ENCODE measurements at places on chromosomes 11 and 22.

DNA sequence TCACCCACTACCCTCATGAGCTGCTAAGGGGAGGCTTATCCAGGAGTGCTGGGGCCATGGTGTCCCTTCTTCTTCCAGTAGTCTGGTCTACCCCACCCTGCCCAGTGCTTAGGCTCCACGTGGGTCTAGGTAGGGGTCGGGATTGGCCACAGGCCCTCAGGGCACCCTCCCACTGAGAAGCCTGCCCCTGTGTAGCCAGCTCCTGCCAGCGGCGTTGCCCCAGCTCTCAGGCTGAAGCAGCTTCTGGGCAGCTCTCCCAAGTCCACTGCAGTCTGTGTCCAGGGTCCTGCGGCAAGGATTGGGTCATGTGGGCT is 24.0 kb upstream of the RIC3 start:
- no peak for DNase-seq

- DNase-seq, result no peak
Observed at GRCh38 chr11:76298255-76298654, 82.7 kb downstream of the THAP12 start.

DNA sequence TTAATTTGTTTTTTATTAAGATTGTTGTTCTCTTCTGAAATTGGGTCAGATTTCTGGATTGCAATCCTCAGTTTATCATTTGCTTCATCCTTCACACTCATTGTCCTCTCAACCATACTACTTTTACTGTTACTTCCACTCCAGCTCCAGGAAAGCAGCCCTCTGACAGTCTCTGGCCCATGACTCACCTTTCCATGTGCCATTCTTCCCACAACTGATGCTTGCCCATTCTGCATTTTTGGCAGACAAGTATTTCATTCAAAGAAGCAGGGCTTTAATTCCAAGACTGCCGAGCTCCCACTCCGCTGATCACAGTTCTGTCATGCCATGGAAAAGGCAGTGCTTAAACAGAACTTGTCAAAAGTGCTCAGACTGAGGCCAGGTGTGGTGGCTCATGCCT is 139.2 kb downstream of the WNT11 start:
- no peak for DNase-seq

DNA sequence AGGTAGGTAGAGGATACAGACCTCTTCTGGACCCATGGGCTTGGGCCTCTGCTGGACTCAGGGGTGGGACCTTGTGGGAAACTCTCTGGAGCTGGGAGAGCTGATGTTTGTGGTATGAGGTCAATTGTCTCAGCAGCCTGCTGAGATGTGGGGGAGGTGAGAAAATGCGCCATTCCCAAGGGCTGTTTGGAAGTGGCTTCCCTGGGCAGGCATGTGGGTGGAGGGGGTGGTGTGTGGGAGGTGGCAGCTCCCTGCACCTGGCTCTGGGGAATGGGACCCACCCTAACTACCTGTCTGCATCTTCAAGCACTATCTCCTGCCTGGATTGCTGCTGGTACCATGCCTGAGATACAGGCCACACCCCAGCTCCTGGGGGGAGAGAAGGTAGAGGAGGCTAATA is 97.4 kb upstream of the THY1 start:
- DNase-seq, result no peak

GRCh38 chr11:65574811-65575567 is 864 bp upstream of the EHBP1L1 start:
- peak; percentile 64 for DNase-seq

GRCh38 chr22:20430720-20431510 is 6.7 kb downstream of the SCARF2 start:
- DNase-seq, result no peak

DNA sequence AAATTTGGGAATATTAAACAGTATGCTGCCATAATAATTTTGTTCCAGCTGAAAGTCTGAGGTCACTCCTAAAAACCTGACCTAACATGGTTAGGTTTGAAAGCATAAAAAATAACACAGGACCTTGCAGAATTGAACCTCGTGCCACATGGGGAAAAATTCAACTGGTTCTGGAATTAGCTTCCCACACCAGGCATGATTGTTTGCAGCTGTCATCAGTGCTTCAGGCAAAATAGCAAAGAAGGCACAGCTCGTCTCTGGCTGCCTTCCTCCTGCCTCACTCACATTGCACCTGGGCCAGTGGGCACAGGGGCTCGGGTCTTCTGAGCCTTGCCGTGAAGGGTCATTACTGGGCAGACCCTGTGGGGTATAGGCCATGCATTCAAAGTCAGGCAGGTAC is 153.8 kb upstream of the ARHGAP20 start:
- no peak for DNase-seq

GRCh38 chr11:47496808-47497207 is 47.9 kb upstream of the RAPSN start:
- no peak for DNase-seq

DNA sequence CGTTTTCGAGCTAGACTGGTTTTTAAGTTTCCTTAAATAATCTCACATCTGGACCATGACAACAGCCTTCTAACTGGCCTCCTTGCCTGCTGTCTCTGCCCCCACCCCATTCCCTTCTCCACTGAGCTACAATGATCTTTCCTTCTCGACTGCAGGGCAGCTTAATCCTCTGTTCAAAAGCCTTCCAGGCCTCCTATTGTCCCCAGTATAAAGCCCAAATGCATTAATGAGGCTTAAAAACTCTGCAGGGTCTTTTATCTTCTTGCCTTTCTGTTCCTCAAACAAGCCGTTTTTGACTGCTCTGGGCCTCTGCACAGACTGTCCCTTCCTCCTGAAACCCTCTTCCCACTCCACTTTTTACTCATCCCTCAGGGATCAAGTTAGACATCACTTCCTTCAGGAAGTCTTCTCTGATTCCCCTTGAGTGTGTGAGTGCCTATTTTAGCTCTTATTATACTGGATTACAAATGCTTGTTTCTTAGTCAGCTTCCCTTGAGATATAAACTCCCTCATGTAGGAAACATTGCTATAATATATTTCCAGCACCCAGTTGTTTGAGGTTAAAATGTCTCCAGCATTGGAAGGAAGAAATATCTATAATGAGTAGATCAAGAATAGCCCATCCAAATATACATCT is 23.6 kb upstream of the PAMR1 start:
- DNase-seq, result no peak

GRCh38 chr11:123801765-123802164 is 4.4 kb downstream of the OR6M1 start:
- no peak for DNase-seq

DNA sequence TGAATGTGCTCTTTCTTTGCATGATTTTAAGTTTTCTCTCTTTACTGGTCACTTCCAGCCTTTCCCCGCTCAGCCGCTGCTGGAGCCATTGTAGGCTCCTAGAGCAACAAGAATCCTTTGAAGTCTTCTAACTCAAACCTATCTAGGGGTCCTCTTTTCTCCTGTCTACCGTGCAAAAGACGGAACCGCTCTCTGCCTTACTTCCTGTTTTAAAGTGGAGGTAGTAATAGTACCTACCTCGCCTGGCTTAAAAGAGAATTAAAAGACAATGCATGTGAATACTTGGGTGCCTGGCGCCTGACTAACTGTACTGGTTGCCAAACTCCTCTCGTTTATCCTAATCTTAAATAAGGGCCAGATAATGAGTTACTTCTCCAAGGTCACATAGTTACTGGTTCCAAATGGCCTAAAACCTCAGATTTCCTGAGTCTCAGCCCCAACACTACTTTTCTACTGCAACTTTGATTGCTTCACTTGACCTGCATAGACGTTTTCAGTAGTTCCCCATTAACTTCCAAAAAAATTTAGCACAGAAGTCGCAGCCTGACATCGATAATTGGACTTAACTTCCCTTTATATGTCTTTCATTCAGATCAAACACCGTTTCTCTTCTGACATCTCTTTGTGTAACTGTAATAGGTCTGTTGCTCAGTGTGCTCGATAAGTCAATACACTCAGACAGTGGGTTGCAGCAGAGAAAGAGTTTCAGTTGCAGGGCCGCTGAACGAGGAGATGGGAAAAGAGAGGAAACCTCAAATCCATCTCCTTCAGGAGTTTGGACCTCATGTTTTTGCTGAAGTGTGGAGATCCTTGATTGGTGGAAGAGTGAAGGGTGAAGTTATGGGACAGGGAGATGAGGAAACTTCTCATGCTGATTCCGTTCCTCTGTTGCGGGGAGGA is 891 bp downstream of the SAMM50 start:
- no peak for DNase-seq

DNA sequence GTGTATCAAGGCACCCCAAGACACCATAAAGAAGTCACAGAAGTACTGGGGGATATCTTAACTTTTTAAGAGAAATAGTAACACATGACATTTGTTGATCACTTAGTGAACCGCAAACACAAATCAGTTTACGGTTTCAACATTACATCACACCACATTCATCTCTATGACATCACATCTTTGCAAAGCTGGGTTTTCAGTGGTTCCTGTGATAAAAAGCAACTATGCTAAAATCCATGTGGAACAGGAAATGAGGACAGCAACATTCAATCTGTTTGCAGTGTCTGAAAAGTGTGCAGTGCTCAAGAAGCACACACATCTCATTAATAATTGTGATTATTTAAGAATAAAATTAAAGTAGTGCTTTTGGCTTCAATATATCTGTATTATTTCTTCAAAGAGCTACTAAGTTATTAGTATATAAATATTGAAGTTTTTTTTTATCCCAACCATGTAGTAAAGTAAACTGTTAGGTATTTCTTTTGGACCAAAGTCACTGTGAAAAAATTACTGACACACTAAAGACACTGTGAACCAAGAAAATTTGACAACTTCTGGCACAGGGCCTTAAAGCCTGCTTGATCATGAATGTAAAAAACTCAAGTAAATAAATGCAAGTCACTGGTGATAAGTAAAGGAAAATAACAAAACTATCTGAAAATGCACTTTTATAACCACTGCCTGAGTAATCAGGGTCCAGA is 156.0 kb upstream of the SOX6 start:
- DNase-seq, result no peak

- DNase-seq, result no peak
Observed at GRCh38 chr11:125938418-125938817, 7.4 kb upstream of the VSIG10L2 start.

DNA sequence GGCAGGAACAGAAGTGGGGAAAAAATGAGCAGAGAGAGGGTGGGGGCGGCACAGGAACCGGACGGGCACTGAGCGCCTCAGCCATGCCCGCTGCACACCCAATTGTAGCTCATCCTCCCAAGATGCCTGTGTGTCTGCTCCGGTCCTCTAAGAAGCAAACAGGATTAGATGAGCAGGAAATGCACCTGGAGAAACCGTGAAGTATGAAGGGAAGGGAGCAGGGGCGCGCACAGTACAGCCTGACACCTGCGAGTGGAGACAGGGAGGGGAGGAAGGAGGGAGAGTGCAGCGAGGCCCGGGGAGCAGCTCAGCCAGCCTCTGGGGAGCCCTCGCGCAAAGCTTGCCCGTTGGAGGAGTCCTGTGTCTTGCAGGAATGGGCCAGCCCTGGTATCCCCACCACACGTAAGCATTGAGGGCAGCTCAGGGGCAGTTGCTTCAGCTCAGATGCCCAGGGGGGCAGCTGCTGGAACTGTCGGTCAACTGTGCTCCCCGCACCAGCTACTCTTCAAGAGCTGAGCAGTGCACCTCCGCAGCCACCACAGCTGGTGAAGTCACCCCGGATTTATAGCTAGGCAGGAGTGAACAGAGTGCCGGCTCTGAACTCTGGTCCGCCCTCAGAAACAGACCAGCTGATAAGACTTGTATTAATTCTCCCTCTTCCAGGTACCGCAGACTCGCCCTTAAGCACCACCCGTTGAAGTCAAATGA is 7.0 kb downstream of the DNAJB13 start:
- DNase-seq, result no peak

DNA sequence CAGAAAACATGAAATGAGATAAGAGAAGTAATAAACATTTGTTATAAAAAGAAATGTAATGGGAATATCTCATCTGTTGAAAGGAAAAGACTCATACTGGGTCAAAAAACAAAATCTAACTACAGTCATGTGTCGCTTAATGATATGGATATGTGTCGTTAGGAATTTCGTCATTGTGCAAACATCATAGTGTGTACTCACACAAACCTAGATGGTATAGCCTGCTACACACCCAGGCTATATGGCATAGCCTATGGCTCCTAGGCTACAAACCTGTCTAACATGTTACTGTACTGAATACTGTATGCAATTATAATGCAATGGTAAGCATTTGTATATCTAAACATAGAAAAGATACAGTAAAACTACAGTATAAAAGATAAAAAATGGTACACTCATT is 89.8 kb upstream of the ZC3H12C start:
- no peak for DNase-seq

DNA sequence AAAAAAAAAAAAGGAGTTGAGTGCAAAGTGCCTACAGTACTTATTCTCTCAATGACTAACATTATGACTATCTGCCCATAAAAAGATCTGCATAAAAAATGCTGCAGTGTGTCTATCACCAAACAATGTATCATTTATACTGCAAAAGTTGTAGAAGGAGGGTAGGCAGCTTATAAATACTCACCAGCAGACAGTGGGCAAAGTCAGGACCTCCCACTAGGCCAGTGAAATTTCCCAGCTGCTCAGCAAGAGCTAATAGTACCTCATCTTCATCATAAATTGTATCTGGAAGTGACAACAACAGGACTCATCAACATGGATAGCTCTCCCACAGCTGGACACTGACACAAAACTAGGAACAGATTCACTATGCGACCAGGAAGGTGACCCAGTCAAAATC is 1.6 kb downstream of the PPP2R1B start:
- no peak for DNase-seq

DNA sequence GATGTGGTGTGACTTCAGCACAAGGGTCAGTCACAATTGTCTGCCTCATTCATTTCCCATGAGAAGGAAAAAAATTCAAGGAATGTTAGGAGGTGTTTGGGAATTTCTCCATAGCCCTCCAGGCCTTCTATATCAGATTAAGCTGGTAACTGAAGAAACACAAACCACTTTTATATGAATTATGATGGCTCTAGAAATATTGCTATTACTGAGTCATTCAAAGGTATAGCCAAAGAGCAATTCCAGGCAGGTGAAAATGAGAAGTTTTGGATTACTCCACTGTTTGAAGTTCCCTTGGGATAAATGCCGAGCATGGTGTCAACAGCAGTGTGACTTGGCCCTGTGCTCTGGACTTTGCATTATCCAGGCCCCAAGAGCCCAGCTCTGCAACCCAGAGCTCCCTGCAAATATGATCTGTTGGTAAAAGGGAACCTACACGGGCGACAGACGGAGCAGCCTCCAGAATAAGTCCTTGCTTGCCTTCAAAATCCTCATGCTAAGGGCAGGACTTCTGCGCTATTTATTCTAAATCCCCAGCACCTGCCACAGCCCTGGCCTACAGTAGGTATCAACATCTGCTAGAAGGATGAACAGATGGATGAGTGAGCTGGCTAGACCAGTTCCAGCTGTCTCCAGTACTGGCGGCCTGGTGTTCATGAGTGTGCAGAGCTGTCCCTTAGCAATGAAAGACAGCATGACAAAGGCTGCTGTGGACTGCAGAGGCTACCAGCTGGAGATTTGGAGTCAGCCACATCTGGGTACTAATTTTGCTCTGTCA is 67.5 kb upstream of the ZBED5 start:
- no peak for DNase-seq
